ENCODE measurements at places on chromosomes 7 and 10.

DNA sequence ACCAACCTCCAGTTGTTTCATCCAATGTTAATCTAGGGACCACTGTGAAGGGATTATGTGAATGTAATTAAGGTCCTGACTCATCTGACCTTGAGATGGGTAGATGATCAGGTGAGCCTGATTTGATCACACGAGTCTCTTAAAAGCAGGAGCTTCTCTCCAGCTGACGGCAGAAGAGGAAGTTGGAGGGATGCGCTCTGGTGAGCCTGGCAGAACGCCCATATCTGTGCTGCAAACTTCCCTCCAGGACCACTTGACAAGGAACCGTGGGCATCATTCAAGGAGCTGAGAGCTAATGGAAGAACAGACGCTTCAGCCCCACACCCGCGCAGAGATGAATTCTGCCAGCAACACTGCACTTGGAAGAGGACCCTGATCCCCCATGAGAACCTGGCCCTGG, 642.4 kb downstream of the TNS3 start:
- DNase-seq = no peak

- no peak for DNase-seq
Observed at GRCh38 chr10:42583828-42584227, 54.5 kb downstream of the ZNF33B start.

DNA sequence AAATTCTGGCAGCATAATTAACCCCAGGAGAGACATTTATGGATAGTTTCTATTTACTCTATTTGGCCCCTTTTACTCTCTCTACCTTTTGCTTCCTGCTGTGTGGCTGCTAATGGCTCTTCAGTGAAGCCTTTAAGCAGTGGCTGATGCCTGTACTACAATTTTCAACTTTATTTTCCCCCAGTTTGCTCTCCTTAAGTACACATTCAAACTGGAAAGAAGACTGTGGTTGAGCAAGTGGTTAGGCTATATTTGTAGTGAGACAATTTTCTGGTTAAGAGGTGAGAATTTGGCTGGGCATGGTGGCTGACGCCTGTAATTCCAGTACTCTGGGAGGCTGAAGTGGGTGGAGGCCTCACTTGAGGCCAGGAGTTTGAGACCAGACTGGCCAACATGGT, 8.5 kb upstream of the RSBN1L start:
- DNase-seq = no peak

- DNase-seq = no peak
Observed at GRCh38 chr10:71999360-72000072, 35.3 kb downstream of the CHST3 start.

- DNase-seq = no peak
Observed at GRCh38 chr10:117980216-117980615, 66.5 kb downstream of the RAB11FIP2 start.

DNA sequence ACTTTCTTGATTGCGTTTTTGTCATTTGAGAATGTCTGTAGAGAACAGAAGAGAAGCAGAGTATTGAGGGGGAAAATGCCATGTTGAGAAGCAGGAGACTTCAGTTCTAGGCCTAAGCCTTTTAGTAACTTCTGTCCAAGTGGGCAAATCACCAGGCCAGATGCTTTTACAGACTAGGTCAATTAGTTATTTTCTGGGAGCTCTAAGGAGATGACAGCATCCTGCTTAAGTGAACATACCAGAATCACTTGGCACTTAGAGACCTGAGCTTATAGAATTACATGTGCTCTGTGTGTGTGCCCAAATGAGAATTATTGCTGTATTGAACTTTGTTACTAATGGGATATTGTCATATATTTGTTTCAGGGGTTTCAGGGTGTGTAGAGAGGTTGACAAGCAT, 24.0 kb downstream of the AGK start:
- peak; percentile 69 for DNase-seq

GRCh38 chr7:92832534-92833023, 3.8 kb downstream of the CDK6 start:
- DNase-seq = no peak

- DNase-seq = no peak
Observed at GRCh38 chr7:131141443-131141967, 186.2 kb upstream of the MKLN1 start.

DNA sequence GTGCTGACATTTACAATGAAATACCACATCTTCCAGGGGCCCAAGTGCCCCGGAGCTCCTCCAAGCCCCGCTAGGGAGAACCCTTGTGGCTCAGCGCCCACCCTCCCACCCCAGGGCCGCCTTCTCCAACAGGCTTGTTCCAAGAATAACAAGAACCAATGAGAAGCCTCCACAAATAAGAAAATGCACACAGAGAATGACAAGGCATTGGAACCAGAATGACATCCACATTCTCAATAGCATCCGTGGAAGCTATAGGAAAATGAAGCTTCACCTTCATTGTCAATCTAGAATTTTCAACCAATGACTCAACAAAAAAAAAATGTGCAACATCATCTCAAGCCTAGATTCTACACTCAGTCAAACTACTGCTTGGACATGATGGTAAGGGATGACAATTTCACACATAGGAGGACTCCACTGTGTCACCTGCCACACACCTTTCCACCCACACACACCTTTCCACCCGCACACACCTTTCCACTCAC, 50.4 kb upstream of the PPP2R2D start:
- DNase-seq = no peak

GRCh38 chr7:81355911-81356310, 413.9 kb downstream of the HGF start:
- no peak for DNase-seq

DNA sequence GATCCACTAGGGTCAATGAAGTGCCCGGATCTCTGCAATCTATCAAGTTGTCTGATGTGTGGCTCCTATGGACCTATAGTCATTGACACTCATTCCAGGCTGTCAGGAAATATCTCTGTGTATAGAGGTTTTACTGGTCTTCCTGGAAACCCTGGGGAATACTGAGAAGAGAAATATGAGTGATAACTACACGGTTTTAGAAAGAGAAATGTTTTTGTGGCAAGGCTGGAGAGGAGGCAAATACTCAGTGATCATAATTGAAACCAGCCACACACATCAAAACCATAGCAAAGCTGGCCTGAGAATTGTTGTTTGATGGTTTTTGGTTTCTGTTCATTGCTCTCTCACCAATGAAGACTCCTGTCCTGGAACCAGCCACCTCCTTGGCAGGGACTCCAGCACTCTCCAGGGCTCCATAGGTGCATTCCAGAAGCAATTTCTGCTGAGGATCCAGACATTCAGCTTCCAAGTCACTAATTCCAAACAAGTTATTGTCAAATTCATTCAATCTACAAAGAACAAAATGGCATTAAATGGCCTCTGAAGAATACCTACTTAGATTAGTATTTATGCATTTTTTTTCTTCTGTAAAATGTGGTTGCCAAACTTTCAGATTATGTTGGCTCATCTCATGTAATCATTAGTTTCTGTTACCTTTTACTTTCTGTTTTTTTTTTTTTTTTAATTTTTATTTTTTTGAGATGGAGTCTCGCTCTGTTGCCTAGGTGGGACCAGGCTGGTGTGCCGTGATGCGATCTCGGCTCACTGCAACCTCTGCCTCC, 108.6 kb upstream of the ABI1 start:
- no peak for DNase-seq

DNA sequence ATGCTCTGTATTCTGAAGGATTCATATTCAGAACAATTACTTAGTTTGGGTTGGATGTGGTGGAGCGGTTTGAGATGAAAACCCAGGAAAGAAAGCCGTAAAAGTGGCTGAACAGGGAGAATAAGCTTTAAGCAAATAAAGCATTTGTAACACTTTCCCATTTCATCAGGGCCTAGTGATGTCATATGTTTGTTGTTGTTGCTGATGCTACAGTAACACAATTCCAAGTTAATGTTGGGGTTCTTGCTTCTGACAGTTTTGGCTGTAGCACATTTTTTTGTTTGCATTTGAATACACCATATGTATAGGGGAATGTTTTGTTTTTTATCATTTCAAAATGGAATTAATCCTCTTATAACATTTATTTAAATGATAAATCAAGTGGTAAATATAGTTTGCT, 40.4 kb upstream of the EPHB6 start:
- DNase-seq = no peak

GRCh38 chr10:95273393-95274312, 17.1 kb downstream of the PDLIM1 start:
- DNase-seq = no peak

GRCh38 chr10:74067373-74068352, 69.7 kb downstream of the VCL start:
- no peak for DNase-seq

DNA sequence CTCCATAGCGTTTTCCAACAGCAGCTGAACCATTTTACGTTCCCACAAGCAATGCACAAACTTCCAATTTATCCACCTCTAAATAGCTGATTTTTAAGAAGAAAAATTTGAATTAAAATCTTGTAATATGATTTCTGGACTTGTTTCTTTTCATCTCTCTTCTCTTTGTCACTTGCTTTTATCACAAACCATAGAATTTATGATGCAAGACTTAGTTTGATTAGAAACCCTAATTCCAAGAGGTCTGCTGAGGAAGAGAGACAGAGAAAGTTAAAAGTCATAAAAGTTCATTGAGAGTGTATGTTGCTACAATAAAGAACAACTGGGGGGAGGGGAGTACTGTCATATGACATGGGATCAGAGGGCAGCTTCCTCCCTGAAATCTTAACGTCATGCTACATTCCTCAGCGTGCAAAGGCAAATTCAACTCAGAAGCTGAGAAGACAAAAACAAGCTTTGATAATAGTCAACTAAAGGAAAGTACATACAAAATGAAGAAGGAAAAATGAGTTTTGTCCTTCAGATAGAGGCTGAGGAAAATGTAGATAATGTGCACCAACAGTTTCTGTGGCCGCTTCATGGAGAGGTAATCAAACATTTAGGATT, 18.4 kb upstream of the CUBN start:
- no peak for DNase-seq

DNA sequence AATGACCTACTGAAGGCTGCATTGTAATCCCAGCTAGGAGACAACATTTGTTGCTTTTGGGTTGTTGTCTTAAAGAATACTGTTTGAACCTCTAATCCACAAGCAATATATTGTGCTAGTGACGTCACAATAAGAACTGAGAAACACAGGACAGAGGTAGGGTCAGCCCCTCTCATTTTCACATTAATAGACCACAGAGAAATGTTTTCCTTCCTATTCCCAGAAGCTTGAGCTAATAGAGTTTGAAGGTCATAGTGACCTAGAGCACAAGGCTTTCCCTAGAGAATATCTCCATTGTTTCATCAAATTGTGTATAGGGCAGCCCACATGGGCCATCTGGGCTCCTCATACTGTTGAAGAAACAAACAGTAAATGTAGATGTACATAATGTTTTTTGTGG, 300.9 kb upstream of the AKR1E2 start:
- DNase-seq = no peak

DNA sequence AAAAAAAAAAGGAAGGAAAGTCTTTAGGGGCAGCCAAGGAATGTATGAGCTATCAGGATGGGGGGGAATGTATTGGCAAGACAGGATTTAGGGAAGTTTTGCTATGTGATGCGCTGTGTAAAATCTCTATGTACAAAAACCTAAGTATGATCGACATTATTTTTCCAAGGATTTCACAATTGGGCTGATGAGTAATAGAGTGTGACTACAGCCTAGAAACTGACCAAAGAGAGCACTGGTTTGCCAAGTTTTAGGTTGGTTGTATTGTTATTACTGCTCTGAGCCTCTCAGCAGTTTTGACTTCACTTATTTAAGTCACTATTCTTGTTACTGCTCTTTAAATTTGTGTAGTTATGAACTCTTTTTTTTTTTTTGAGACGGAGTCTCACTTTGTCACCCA, 107.3 kb downstream of the NRCAM start:
- no peak for DNase-seq

- DNase-seq = no peak
Observed at GRCh38 chr7:151349507-151349853, 7.9 kb downstream of the NUB1 start.

DNA sequence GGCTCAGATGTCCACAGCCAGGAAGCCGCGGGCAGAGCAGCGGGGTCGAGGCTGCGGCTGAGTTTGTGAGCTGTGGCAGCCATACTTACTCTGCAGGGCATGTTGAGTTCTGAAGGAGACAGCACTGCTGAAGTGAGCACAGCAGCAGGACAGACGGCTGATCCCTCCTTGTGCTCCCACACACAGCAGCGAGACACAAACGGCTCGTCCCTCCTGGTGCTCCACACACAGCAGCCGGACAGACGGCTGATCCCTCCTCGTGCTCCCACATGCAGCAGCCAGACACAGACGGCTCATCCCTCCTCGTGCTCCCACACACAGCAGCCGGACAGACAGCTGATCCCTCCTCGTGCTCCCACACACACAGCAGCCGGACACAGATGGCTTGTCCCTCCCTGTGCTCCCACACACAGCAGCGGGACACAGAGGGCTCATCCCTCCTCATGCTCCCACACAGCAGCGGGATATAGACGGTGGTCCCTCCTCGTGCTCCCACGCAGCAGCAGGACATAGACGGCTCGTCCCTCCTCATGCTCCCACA, 305.1 kb downstream of the PTPRN2 start:
- DNase-seq = no peak

DNA sequence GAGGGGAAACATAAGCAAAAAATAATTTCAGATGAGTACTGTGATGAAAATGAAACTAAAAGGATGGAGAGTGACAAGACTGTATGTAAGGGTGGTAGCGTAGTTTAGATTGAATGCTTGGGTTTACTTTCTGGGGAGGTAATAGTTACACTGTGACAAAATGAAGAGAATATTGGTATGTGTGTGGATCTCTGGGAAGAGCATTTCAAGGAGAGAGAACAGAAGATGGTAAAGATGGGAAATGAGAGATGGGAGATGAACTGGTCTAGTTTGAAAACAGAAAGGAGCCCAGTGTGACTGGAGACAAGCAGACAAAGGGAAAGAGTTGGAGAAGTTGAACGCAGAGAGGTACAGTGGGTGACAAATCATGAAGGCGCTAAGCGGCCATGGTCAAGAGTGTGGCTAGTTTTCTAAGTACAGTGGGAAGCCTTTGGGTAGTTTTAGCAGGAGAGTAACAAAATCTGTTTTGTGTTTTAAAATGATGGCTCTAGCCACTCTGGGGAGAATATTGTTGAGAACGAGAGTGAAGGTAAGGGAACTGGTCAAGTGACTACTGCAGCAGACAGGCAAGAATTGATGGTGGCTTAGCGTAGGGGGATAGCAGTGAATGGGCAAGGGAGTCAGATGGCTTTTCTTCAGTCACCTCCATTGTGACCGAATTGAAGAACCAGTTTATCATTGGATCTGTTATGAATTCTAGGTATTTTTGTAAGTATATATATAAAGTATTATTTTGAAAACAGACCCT, 22.6 kb downstream of the PALS2 start:
- DNase-seq = no peak

DNA sequence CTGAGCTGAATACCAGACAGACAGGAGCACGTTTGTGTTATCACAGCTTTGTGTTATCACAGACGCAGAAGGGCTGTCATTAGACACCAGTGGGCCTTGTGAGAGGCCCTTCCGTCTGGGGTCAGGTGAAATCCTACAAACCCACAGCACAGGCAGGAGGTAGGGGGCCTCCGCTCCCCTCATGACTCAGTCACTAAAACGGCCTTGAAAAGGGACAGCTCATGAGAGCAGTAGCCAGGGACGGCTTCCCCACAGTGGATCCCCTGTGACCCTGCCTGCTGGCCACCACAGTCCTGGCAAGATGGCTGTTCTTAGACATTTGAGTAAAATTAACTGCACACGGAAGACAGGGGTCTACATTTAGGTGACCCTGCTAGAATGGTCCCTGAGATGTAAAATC, 215.8 kb upstream of the PPP2R2D start:
- no peak for DNase-seq

GRCh38 chr7:99089914-99090629, 53.8 kb downstream of the SMURF1 start:
- no peak for DNase-seq

All from NCI-H524 (cell line).